ENCODE measurements at places on chromosomes 7 and 10. TPM values are rescaled to one million over a fixed set of nuclear protein-coding genes. Genes with fewer than 3 reads are reported as not detected.
A peak's percentile ranks its signal among the peaks of the same experiment; 100 is the strongest.

- DNase-seq, result no peak
Measured at GRCh38 chr7:83486957-83487356, 162.0 kb downstream of the SEMA3E start.

DNA sequence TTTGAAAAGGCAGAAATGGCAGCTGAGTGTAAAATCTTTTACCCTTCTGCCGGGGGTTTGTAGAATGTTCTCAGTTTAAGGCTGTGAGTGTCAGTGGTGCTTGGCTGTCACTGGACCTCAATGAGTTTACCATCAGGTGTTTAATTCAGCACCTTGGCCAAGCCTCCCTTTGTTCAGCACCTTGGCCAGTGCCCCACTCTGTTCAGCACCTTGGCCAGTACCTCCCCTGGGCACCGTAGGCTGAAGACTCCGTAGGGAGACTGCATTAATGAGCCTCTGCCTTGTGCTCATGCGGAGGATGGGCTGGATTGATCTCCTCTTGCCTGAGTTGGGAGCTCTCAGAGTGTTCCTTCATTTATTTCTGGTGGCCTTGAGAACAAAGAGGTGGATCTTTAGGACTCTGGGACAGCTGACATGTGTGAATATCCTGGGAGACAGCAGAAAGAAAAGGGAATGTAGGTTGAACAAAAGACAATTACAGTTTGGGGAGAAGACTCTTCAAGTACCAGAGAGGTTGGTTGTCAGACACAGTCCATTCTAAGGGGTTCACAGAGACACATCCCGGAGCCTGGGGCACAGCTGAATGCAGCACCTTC is 1.6 kb downstream of the FAM24A start:
- DNase-seq, result peak; percentile 70

- no peak for DNase-seq
Measured at GRCh38 chr7:25254604-25255003, 26.3 kb upstream of the NPVF start.

DNA sequence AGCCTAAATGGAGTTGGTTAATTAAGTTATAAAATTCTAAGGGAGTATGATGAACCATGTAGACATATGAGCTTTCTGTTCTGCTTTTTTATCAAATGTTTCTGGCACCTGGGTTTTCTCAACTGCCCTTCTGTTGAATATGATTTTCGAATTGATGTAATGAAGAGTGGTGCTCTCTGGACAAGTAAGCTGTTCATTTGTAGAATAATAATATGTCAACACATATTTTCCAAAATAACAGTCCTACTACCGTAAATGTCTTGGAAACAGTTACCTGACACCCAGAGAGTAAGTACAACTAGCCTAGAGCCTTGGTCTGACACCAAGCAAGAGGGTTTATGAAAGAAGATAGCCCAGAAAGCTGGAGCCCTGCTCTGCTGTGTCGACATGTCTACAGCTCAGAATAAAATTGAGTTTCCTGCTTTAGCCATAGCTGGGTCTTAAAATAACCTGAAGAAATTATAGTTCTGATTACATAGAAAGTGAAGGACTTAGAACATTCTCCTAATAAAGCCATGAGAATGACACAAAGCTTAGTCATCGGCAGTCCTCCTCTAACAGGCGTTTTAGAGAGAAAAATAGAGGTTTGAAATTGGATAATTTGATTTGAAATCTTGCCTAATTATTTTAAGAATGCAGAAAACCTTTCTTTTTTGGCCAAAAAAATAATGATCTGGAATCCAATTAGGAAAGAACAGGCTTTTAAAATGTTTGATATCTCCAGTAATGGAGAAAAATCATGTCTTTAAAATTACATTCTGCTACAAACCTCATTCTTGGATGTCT is 25.1 kb downstream of the HDAC9 start:
- no peak for DNase-seq

- no peak for DNase-seq
Measured at GRCh38 chr10:48523820-48524758, 80.8 kb downstream of the ARHGAP22 start.

DNA sequence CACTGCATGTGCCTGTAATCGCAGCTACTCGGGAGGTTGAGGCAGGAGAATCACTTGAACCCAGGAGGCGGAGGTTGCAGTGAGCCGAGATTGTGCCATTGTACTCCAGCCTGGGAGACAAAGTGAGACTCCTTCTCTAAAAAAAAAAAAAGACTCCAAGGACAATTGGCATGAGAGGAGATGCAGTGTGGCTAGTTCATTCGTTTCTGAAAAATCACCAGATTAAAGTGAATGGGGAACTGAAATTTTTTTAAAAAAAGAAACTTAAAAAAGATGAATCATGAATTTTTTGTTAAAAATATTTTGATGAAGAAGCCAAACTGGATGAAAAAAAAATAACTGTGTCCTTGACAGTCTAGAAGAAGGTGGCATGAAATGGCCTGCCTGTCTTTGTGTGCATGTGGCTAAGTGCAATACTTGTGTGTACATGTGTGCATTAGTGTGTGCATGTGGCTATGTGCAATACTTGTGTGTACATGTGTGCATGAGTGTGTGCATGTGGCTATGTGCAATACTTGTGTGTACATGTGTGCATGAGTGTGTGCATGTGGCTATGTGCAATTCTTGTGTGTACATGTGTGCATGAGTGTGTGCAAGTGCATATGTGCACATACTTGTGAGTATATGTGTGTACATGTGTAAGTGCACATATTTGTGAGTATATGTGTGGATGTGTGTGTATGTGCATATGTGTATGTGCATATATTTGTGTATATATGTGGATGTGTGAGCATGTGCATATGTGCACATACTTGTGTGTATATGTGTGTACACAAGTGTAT is 391.7 kb upstream of the KLF6 start:
- DNase-seq, result no peak

GRCh38 chr10:119025336-119025735 is 4.2 kb upstream of the NANOS1 start:
- DNase-seq, result peak; percentile 19

GRCh38 chr7:75971961-75972763 is 22.2 kb downstream of the TMEM120A start:
- no peak for DNase-seq

DNA sequence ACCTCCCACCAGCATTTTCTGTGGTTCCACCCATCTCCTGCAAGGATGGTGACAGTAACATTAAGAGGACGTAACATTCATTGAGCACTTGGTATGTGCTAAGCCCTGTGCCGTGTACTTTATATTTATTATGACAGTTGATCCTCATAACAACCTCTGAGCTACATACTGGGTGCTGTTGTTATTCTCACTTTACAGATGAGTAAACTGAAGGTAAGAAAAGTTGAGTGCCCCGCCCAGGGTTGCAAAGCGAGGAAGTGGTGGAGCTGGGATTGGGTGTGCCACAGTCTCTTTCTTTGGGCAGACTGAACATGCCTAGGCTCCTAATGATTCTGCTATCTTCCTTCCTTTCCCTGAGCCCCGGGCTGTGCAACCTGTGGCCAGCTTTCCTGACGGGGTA is 107.4 kb downstream of the SH3PXD2A start:
- DNase-seq, result no peak

GRCh38 chr10:70051848-70052247 is 798 bp upstream of the MACROH2A2 start:
- no peak for DNase-seq

DNA sequence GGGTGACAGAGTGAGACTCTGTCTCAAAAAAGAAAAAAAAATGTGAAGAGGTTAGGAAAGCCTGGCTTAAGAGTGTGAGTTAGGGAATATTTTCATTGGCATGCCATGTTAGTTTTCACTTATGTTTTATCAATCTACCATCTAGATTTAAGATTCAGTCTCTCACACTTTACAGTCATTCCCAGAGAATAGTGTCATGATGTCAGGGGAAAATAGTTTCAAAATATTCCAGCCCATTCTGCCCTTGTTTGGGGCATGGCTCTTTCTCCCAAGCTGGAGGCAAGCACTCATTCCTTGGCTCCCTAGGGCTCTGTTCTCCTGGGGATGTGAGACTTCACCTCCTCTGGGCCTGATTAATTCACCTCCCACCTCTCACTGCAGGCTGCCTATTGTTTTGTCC is 331.5 kb downstream of the CXCL12 start:
- DNase-seq, result no peak

- no peak for DNase-seq
Measured at GRCh38 chr10:31268444-31269303, 50.3 kb upstream of the ZEB1 start.

DNA sequence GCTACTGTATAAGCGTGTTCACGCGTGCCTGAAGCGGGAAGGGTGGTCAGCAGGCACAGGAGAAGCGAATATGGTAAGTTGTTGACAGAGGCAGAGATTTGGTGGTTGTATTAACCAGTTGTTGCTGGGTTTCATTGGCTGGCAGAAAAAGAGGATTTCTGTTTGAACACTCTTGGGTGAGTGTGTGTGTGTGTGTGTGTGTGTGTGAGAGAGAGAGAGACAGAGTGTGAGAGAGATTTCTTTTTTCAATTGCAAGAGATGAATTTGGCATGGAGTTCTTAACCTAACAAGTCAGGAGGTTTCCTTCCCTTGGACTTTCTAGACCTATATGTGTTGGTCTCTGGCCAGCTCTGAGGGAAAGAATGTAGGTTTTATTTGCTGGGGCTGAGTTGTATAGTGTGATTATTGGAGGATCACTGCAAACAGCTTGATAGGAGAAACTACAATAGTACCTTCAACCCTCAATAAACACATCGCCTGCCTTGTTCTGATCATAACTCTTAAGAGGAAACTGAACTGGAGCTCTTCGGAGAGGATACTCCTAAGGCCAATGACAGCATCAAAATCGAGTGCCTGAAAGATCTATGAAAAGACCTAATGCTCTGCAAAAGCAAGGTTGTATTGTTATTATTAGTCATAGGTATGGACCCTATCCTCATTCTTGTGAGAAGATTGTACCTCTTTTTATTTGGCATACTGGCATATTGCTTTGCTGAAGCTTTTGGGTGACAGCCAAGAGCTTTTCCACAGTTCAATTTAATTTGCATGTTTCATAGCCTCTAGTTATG is 1.2 kb downstream of the MCU start:
- no peak for DNase-seq

- DNase-seq, result no peak
Measured at GRCh38 chr7:92880212-92881090, 44.1 kb upstream of the CDK6 start.

DNA sequence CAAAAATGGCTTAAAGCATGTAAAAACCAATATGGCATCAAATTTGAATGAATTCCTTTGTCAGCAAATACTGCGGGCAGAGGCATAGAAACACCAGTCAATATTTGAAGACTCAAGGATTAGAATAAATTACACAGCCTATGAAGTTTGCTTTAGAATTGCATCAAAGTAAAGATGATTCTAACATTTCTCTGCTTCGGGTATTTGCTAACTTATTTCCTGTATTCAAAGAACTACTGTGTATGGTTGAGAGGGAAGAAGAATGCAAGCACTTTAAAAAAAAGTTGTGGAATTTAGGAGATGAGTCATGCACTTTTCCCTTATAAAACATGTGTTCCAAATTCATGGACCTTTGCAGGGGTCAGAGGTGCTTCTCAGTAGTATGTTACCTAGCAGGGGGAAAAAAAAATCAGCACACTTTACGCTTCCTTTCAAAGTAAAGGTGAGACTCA is 90.1 kb downstream of the PIP4K2A start:
- DNase-seq, result no peak

DNA sequence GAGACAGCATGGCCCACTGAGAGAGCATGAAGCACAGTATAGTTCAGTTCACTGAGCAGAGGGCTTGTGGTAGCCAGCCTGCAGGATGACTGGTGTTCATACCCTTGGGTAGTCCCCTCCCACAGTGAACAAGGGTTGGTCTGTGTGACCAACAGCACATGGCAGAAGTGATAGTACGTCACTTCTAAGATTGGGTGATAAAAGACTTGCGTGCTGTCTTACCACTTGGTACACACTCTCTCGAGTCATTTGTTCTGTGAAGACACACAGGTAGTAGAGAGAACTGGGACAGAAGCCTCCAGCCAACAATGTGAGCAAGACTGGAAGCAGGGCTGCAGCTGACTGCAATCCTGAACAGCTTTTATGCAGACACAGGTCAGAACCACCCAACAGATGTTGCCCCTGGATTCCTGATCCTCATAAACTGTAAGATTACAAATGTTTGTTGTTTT is 14.6 kb downstream of the EPC1 start:
- no peak for DNase-seq

GRCh38 chr7:156932006-156932405 is 17.5 kb upstream of the NOM1 start:
- no peak for DNase-seq

- DNase-seq, result no peak
Measured at GRCh38 chr10:12841826-12842225, 159.7 kb downstream of the CCDC3 start.

- no peak for DNase-seq
Measured at GRCh38 chr7:105438254-105438653, 49.5 kb upstream of the SRPK2 start.

DNA sequence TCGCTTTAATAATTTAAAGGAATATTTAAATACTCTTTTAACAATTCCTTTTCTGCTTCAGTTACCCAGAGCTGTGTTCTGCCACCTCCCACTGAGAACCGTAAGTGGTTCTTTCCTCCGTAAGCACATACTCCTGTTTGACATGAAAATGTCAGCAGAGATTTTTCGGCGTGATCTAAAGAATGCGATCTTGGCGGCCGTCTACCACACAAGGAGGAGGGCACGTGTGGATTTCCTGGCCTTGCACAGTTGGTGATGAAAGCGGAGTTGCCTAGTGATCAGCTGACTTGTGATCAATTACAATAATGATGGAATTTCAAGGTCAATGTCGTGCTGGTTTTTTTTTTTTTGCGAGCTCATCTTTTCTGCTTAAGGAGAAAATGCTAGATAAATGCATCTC is 35.6 kb upstream of the INSIG1 start:
- no peak for DNase-seq

GRCh38 chr10:5585517-5586206 is 60.9 kb downstream of the CALML3 start:
- no peak for DNase-seq

- DNase-seq, result no peak
Measured at GRCh38 chr10:60870416-60870728, 73.6 kb downstream of the RHOBTB1 start.

CYP26A1 gene
- not detected for polyA plus RNA-seq

GNG11 gene
- 43.8 TPM for polyA plus RNA-seq

CPA1 gene
- 2.2 TPM for polyA plus RNA-seq

FAM237B gene
- 0.68 TPM for polyA plus RNA-seq

CDH23 gene
- polyA plus RNA-seq, result 0.83 TPM

HOXA5 gene
- polyA plus RNA-seq, result 63.4 TPM

POT1 gene
- 41.2 TPM for polyA plus RNA-seq

MOGAT3 gene
- 0.83 TPM for polyA plus RNA-seq

SEMA4G gene
- 49.8 TPM for polyA plus RNA-seq
